Right renal cortex interstitium (tissue), 3 donors: ENCODE measurements at places on chromosomes 16 and 17. TPM values are rescaled to one million over a fixed set of nuclear protein-coding genes. Genes with fewer than 3 reads are reported as not detected.

GRCh38 chr16:9484881-9485280, 393.4 kb downstream of the HAPSTR1 start:
- DNase-seq, result no peak

- no peak for DNase-seq
Observed at GRCh38 chr17:19750835-19751234, 2.7 kb upstream of the ALDH3A1 start.

DNA sequence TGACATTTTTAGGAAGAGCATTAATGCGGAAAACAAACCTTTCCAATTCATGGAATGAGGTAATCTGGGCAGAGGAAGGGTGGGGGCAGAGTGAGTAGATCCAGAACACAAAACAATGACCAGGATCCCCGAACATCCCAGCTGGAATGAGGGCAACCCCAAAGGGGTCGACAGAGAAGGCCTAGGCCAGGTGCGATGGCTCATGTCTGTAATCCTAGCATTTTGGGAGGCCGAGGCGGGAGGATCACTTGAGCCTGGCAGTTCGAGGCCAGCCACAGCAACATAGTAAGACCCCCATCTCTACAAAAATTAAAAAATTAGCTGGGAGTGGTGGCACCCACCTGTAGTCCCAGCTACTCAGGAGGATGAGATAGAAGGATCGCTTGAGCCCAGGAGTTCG, 64.7 kb downstream of the ZFHX3 start:
- DNase-seq, result no peak

DNA sequence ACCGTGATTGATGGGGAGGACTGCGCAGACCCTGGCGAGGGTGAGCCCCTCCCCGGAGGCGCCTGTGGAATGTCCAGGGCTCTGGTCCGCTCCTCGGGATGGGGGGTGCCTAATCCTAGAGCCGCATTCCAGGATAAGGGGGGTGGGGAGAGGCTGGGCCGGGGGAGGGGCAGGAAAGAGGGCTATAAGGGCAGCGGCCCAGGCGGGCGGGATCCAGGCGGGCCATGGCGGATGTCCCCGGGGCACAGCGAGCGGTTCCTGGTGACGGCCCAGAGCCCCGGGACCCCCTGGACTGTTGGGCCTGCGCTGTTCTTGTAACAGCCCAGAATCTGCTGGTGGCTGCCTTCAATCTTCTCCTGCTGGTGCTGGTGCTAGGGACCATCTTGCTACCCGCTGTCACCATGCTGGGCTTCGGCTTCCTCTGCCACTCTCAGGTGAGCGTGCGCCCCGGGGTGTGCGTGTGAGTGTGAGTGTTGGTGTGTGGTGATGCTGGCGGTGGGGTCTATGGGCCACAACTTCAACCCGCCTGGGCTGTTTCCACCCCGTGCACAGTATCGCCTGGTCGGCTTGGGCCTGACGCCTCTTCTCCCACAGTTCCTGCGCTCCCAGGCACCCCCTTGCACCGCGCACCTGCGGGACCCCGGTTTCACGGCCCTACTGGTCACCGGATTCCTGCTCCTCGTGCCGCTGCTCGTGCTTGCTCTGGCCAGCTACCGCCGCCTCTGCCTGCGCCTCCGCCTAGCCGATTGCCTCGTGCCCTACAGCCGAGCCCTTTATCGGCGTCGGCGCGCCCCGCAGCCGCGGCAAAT, at the start of gene TMEM88:
TMEM88 (plus strand) TSS at position 216 of the 809 bp plus-strand sequence; CDS start at position 225, 9 bp downstream.
- peak; percentile 18 for DNase-seq

The CNGB1 gene
- 0.03 TPM for polyA plus RNA-seq
